ENCODE measurements at places on chromosomes 7 and 10.

- no peak for DNase-seq
These were observed 31.8 kb downstream of the CCAR1 start for GRCh38 chr10:68752711-68753350.

- no peak for DNase-seq
These were observed 33.2 kb upstream of the CALU start for GRCh38 chr7:128705891-128706333.

DNA sequence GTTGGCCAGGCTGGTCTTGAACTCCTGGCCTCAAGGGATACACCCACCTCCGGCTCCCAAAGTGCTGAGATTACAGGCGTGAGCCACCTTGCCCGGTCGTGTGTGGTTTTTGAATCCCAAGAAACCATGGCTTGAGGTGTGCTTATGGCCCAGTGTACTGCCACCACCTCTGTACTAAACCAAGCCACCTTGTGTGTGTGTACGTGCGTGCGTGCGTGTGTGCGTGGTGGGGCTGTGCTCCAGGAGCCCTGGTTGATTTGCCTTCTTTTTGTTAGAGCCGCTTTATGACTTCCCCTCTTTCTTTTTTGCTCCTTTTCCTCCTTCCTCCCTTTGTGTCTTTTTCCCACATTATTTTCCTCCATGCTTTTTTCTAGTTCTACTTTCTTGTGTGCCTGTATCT lies 121.4 kb downstream of the CAMK1D start:
- DNase-seq, result no peak

- no peak for DNase-seq
These were observed 13.3 kb downstream of the TMEM72 start for GRCh38 chr10:44924261-44925040.

- DNase-seq, result no peak
These were observed 306.7 kb downstream of the CRPPA start for GRCh38 chr7:16114633-16115032.

DNA sequence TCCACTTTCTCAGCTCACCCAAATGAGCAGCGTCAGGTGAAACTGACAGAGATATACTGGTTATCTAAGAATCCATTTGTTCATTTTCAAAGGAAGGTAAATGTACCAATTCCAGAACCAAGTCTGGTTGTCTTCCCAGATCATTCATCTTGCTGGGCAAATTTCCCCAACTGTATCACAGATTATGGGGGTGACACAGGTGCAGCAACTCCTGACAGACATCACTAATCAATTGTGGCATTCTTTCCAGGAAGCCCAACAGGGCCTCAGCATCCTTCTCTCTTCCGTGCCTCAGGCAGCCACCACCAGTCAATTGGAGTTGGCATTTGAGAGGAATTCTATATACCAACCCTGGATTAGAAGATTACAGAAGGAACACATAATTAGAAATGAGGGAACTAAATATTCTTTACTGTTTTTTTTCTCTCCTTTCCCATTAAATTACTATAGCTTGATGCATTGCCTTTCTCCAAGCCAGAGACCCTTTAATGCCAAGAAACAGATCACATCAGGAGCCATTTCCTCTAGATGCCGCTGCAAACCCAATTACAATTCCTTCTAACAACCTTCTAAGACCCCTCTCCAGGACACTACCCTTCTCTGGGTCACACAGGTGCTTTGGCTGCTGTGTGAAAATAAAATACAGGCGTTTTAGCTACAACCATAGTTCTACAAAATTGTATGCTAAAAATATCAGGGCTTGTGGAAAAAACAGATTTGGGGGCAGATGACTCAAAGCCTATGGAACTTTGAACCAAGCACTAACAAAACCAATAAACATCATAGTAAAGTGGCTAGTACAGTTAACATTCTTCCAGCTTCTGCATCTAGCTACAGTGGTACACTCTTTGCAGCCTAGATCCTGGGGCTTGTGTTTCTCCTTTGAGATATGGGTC lies 291.6 kb downstream of the RNLS start:
- no peak for DNase-seq

- no peak for DNase-seq
These were observed 73.3 kb downstream of the MICALL2 start for GRCh38 chr7:1385809-1386622.
